Stimulated activated CD4-positive, alpha-beta T cell treated with anti-CD3 and anti-CD28 coated beads, Interleukin-4, amount 100 ng/mL, for 1 hour (primary cell): ENCODE measurements at places on chromosomes 6 and 20.

DNA sequence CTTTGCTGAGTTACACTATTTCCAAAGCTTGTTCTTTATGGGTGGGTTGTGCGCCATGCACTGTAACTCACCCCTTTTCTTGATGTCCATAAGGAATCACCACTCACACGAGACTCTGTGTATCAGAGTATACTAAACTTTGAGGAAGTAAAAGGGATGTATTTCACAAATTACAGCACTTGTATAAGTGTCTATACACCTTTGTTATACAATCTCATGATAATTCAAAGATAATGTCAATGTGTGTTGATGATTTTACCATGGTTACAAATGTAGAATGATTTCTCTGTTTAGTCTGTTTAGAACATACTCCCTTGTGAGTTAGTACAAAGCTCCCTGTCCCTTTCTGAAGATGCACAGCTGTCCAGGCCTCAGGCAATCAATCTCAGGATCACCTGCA lies 922.2 kb upstream of the MAP3K7 start:
- no peak for DNase-seq

DNA sequence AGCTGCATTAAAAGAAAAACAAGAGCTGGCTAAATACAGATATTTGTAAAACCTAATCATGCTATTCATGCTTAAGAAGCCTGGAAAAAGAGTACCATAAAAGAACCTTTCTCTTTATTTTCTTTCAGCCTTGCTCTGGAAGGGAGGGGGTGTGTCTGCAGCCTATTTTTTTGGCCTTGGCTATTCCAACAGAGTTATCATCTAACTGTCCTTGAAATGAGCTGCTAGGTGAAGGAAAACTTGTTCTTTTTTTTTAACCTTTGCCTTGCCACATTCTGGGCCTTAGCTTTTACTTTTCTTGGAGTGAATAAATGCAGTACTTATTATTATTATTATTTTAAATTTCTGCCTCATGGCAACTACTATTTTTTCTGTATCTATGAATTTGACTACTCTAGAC lies 224.9 kb upstream of the SYNCRIP start:
- DNase-seq = no peak

DNA sequence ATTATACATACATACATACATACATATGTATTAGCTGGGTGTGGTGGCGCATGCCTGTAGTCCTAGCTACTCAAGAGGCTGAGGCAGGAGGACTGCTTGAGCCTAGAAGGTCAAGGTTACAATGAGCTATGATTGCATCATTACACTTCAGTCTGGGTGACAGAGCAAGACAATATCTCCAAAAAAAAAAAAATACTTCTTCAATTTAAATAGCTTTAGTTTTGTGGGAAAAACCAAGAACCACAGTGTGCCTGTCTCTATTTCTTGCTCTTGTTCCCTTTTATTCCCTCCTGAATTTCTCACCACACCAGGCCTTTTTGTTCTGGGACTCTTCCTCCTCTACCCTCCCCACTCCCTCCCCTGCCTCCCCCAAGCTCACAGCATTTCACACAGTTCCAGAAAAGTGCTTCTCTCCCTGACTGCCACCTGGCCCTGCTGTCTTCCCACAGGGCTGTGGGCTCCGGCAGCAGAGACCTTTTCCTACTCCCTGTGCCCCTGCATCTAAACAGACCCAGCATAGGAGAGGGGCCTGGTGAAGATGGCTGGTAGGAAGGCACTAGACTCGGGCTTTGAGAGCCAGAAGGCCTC lies 1.3 kb downstream of the C20orf203 start:
- no peak for DNase-seq

GRCh38 chr6:1592852-1593251 lies 16.9 kb upstream of the FOXC1 start:
- DNase-seq = no peak

DNA sequence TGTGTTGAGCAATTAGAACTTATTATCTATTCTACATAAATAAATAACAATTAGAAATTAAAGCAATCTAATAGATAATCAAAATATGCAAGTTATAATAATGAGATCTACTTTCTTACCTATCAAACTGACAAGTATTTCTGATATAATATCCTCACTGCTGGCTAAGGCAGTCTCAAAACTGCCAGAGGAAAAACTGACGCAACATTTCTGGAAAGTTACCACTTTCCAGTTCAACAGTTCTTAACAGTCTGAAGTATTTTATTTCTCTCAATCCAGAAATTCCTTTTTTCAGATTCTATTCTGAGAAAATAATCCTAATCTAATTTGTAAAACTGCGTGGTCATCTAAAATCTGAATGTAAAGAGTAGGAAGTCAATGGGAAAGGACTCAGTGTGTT lies 121.0 kb downstream of the TRDN start:
- DNase-seq = no peak

- DNase-seq = no peak
These were observed 31.0 kb downstream of the ASCC3 start for GRCh38 chr6:100850174-100850573.

- DNase-seq = no peak
These were observed 34.7 kb downstream of the FOXQ1 start for GRCh38 chr6:1346558-1347091.

DNA sequence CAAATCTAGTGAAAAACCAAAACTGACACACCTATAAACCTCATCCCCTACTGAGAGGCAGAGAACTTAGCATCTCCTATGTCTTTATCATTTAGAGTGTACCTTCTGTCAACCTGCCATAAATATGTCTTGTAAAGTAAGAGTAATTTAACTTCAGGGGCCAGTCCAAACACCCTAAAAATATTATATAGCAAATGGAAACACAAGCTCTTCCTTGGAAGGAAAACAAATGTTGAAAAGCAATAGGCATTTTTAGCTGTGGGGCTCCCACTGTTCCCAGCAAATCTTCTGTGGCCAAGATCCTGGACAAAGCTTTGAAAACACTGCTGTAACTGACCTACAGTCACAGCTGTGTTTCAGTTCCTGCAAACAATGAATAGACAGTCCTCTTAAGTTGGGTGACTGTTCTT lies 140.0 kb upstream of the RNF217 start:
- no peak for DNase-seq

- no peak for DNase-seq
These were observed 180.0 kb upstream of the UST start for GRCh38 chr6:148566664-148567350.

DNA sequence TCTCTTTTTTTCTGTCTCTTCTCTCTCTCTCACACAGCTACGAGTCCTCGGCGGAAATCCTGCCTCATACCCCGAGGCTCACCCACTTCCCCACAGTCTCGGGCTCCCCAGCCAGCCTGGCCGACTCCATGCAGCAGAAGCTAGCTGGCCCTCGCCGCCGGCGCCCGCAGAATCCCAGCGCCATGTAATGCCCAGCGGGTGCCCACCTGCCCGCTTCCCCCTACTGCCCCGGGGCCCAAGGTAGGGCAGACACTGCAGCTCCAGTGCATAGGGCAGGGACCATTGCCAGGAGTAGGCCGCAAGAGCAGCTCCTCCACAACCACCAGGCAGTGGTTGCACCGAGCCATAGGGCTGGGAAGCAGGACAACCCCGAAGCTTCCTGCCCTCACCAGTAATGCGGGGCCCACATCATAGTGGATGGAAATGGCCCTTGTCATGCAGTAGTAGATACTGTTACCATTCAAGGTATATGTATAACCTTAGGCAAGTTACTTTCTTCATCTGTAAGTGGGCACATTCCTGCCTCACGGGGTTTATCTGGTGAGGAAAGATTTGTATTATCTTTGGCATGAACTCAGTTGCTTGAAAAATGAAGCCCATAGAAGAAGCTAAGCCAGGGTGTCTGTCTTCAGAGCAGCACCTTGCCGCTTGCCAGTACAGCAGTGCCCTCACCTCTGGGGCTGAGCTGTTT lies 36.9 kb upstream of the ID1 start:
- no peak for DNase-seq

GRCh38 chr6:24775520-24776058 lies 852 bp downstream of the GMNN start:
- DNase-seq = peak; percentile 50

GRCh38 chr6:36855750-36856149 lies 16.5 kb upstream of the CPNE5 start:
- DNase-seq = no peak

DNA sequence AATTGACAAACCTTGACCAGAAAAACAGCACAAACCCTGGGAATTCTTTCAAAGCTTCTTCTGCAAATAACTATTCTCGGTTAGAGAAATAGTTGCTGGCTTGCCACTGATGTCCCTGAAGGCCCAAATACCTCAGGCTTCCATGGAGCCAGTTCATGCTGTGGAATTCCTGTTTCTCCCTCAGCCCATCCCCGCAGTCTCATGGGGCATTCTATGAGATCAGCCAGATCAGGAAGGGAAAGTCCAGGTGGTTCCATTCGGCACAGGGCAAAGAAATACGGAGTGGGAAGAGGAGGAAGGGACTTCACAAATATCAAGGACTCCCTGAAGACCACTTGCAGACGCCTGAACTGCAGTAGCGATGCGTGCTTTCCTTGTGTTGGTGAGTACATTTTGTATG lies 63.3 kb downstream of the MYLK4 start:
- no peak for DNase-seq

DNA sequence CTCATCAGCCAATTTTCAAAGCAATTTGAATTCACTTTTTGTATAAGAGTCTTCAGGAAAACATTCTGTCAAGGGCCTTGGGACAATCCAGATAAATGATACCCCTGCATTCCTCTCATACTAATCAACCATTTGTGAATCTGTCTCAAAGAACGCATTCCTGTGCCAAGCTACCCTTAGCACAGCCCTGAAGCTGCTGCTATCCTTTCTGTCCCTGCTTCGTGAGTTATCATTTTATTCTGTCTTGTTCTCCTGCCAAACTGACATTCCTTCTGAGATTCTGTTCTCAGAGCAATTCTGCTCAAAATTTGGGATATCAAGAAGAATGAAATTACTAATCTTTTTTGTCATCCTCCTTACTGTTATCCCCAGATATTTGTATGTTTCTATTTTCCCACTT lies 213.9 kb upstream of the STXBP5 start:
- no peak for DNase-seq

DNA sequence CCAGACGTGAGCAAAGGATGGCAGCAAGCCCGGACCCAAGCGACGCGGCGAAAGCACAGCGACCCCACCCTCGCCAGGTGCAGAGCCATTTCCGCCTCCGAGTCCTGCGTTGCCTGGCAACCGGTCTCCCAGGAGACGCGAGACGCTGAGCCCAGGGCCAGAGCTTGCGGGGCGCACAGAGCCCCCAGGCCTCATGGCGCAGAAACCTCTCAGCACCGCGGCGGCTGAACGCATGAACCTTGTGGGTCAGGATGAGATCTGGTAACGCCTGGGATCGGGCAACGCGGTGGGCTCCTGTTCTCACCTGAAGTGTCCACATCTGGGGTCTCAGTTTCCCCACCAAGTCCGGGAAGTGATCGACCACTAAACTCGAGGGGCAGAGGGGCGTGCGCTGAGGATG lies 77.7 kb downstream of the ANKRD60 start:
- no peak for DNase-seq

- no peak for DNase-seq
These were observed 119.7 kb downstream of the RTN4IP1 start for GRCh38 chr6:106509420-106510089.

- no peak for DNase-seq
These were observed 1420.0 kb upstream of the EYS start for GRCh38 chr6:67127041-67127440.

GRCh38 chr6:78599526-78599925 lies 267.8 kb upstream of the IRAK1BP1 start:
- DNase-seq = no peak

DNA sequence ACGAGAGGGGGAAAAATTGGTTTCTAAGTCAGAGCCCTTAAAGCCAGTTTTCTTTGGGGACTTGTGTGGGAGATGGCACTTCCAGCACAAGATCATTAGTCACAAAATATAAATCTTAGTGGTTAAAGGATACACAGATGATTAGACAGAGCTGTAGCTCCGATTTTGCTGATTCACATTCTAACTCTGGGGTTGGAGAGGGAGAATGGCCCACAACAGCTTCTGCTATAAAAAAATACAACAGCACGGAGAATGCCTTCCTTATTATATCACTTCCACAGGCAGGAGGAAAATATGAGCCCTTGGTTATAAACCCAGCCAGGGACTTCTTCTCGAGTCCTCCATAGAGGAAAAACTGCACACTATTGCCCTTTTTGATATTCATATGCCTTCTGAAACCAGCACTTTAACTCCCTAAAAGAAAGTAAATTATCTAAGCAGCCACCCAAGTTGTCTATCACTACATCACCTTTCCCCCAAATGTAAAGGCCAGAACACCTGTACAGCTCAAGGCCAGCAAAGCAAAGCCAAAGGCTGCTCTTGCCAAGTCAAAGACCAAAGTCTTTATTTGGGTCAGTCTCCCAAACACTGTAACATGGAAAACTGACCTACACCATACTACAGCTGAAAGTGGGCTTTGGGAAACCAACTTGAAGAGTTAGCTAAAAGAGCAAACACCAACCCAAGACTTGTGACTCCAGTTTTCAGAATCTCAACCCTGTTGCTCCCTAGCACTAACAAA lies 10.4 kb downstream of the MRPL14 start:
- no peak for DNase-seq

GRCh38 chr6:166667796-166668610 lies 41.0 kb upstream of the RPS6KA2 start:
- DNase-seq = no peak

GRCh38 chr6:129662406-129662766 lies 47.6 kb downstream of the ARHGAP18 start:
- no peak for DNase-seq

GRCh38 chr20:62570897-62571668 lies 71.2 kb upstream of the SLCO4A1 start:
- DNase-seq = no peak

DNA sequence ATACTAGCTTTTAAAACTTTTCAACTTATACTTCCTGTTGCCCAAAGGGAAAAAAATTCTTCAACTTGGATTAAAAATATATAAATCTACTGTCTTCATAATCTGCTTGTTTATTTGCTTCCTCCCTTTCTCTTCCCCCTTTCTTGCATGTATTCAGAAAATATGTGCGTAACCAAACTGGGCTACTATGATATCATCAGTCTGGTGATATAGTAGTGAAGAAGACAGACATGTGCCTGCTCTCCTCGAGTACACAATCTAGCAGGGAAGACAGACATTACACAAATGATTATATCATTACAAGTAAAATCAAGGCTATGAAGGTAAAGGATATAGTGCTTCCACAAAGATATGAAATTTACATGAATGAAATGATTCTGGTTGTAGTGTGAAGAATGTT lies 31.0 kb downstream of the IBTK start:
- no peak for DNase-seq

GRCh38 chr6:34055223-34055933 lies 90.5 kb downstream of the GRM4 start:
- DNase-seq = peak; percentile 70

DNA sequence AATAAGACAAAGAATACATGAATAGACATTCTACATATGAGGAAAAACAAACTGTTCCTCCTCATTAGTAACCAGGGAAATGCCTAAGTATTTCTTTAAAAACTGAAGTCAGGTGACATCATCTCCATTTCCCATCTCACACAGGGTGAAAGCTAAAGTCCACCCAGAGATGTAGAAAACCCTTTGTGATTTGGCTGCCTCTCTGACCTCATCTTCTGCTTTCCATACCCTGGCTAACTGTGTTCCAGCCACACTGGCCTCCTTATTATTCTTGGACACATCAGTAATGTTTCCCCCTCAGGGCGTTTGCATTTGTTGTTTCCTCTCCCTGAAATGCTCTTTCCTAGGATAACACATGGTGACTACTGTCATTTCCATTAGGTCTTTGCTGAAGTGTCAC lies 40.4 kb downstream of the ESF1 start:
- no peak for DNase-seq
